ENCODE measurements at places on chromosomes 1 and 21.
A peak's percentile ranks its signal among the peaks of the same experiment; 100 is the strongest.

- DNase-seq = no peak
Observed at GRCh38 chr1:7252411-7253117, 467.3 kb downstream of the CAMTA1 start.

GRCh38 chr1:98003442-98003841 lies 82.6 kb upstream of the DPYD start:
- no peak for DNase-seq

GRCh38 chr1:226654668-226655055 lies 84.4 kb downstream of the ITPKB start:
- no peak for DNase-seq

- no peak for DNase-seq
Observed at GRCh38 chr21:14493731-14494130, 52.4 kb downstream of the SAMSN1 start.

DNA sequence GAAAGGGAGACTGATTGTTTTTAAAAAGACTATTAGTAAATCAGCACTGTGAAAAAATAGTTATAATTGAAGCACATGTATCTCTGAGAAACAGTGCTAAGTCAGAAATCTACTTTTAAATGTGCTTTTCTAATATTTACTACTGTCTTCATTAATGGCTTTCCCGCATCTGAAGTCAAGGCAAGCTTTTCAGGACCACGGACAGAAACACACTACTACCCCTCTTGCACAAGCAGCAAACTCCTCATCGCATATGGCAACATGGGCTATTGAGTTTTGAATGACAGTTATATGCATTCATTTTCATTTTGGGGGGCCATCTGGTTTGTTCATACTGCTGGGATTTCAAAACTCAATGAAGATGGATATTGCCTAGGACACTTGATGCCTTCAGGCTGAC lies 433.4 kb upstream of the CAMK1G start:
- DNase-seq = no peak

DNA sequence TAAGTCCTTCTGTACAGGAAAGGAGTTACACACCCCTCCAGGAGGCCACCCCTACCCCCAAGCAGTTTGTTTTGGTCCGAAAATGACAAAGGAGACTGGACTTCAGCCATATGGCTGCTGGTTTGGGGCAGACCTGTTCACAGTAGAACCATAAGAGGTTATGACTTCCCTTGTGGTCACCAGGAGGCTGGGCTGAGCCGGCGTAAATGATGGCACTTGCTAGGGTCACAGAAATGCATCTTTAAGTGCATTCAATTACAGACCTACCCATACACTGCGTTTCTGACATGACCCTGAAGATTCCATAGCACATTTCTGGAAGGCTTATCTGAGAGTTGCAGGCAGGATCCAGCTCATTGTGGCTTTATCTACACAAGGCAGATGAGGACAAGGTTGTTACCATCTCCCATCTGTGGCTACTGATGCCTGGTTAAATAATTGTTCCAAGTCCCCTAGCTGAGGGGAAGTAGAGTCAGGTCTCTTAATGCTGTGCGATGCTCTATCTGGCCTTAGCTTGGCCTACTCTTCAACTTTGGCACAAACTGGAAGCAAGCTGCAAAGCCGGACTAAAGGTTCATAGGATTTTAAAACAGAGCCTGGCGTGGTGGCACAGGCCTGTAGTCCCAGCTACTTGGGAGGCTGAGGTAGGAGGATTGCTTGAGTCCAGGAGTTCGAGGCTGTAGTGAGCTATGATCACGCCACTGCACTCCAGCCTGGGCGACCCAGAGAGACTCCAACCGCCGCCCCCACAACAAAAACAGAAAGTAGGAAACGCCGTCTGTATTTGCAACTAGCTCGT lies 1.7 kb upstream of the TRIM67 start:
- DNase-seq = no peak

DNA sequence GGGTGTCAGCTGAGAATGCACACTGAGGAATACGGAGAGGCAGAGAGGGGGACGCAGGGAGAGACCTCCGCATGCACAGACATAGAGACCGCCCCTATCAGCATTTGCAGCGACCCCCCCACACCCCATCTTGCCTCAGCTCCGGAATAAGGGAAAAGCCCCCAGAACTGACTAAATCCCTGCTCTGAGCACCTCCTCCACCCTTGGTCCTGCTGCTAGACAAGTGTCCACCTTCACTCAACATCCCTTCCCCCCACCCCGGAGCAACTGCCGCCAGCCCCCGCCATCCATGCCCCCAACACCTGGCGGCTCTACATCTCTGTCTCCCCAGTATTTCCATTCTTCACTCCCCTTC lies 769 bp downstream of the SV2A start:
- no peak for DNase-seq

DNA sequence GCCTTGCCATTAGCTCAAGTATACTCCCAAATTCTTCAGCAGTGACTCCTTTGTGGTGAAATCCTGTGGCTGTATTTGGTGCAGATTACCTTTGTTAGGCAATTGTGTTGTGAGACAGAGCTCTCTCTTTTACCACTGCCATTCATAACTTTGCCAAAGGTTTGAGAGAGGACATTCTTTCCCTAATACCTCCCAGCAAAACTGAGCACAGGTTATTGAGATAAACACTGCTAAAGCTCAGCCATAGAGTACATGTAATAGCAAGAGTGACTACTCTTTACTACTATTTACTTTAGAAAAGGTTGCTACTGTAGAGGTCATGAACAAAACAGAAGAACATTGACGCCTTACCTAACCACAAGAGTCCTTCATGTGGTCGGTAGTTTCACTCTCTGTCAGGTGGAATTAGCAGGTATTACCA lies 514.0 kb upstream of the ADAMTS5 start:
- no peak for DNase-seq

DNA sequence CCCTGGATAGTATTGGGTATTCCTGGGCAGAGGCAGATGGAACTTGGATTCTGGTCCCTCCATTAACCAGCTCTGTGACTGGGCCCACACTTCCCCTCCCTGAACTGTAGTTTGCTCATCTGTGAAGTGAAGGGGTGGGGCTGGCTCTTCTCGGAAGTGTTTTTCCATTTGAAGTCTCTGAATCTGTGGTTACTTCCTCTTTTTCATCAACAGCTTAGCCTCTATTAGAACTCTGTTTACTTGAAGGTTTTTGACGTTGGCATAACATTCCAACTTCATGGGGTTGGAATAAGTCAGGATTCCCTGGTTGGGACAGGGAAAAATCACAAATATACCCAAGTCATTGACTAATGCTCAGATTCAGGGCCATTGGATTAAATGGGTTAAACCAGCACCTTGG lies 3.6 kb downstream of the KIAA0040 start:
- no peak for DNase-seq

GRCh38 chr1:149937759-149938158 lies 1.1 kb upstream of the MTMR11 start:
- no peak for DNase-seq

GRCh38 chr1:109468903-109469302 lies 2.6 kb downstream of the SYPL2 start:
- DNase-seq = peak; percentile 7

GRCh38 chr1:32066489-32066873 lies 6.3 kb upstream of the TMEM39B start:
- DNase-seq = no peak

- DNase-seq = no peak
Observed at GRCh38 chr1:43858324-43858723, 75.3 kb upstream of the ARTN start.

DNA sequence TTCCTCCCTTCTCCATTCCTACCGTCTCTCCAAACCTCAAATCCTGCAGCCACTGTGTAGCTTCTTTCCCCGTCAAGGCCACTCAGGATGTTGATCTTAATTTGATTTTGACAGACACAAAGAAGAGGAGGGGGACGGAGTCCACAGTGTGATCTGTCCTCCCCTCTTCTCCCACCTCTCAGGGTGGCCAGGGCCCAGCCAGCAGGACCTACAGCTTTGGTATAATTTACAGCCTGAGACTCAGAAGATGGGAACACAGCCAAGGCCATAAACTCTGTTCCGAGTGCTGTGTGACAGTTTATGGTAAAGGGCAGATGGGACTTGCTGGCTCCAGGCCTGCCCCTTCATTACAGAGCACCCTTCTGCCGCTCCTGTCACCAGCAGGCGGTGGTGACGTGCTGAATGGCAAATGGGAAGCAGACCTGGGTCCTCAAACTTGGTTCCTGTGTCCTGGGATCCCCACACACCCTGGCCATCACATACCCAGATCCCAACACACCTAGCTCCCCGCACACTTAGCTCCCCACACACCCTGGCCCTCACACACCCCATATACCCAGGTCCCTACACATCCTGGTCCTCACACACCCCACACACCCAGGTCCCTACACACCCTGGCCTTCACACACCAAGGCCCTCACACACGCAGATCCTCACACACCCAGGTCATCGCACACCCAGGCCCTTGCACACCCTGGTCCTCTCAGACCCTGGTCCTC lies 71.6 kb downstream of the CD2 start:
- DNase-seq = no peak

GRCh38 chr1:24022581-24023361 lies 42.6 kb upstream of the SRSF10 start:
- no peak for DNase-seq

- no peak for DNase-seq
Observed at GRCh38 chr1:223429821-223430220, 36.6 kb downstream of the CCDC185 start.

DNA sequence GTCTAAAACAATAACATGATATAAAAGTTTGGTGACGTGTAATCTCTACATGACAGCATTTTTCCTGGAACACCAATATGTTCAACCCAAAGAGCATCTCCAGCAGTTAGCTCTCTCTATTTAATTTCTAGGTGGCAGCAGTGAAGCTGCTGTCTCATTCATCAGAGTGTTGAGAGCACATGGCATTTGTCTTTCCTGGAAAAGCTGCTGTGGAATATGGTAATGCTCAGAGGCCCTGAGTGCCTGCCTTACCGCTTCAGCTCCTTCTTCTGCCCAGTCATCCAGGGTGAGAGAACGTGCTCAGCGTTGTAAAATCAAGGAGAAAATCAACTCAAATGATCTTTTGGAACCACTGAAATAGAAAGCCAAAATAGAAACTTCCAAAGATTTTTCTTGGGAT lies 640.7 kb downstream of the ADGRL2 start:
- no peak for DNase-seq

DNA sequence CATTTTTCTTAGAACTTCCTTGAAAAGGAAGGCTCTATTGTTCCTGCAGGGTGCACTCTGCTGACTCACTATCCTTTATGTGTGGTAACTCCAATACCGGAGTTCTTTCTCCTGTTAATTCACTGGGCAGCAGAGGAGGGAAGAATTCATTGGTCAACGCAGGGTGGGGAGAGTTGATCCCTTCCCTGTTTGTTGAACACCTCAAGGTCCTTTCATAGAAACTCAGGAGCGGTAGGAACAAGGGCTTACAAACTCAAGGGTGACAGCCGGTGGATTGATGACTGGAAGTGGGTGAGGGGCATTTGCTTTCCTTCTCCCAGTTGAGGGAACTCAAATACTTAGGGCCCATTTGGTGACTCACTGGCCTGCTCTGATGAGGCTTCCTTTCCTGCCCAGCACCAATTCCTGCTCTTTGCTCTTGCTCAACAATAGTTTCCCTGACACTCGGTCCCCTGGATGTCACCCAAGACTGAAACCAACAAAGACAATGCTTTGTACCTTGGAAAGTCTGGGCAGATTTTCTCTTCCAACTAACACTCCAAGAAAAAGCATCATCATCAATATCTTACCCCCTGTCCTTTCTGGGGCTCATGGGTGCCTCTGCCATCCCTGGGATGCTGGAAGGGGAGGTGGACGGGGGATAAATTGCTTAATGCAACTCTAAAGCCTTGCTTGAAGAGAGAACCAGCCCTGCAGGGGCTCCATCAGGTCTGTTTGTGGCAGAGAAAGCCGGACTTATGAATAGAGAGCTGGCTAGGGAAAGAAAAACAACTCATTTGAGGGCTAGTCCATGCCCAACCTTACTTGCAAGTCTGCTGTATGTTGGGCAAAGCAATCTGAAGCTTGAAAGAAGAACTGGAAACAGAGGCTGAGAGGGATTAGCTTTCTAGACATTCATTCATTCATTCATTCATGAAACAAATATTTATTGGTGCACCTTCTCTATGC lies 9.3 kb downstream of the SLC26A9 start:
- DNase-seq = no peak

GRCh38 chr1:66265268-66265667 lies 268.7 kb upstream of the SGIP1 start:
- no peak for DNase-seq

- DNase-seq = no peak
Observed at GRCh38 chr1:212072047-212072446, 36.5 kb downstream of the DTL start.

GRCh38 chr1:22709891-22710700 lies 543 bp upstream of the EPHB2 start:
- DNase-seq = peak; percentile 63

DNA sequence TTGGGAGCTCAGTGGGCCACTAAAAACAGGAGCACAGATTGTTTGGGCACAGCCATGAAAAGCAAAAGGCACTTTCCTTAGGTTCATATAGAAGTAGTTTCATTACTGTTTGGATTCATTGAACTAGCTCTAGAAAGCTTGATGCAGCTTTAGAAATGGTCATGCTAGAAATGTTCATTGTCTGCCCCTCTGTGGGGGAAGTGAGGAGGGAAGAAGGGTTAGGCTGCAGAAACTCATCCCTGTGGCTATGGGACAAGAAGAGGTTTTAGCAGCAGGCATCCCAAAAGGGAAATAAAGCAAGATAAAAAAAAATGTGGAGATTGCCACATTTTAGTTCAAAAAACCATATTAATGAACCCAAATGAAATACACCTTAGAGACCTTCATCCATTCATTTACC lies 359.6 kb upstream of the PTBP2 start:
- no peak for DNase-seq

GRCh38 chr1:155272466-155273342 lies 600 bp downstream of the CLK2 start:
- DNase-seq = peak; percentile 68

GRCh38 chr1:227774821-227775661 lies 39.8 kb downstream of the SNAP47 start:
- DNase-seq = no peak

DNA sequence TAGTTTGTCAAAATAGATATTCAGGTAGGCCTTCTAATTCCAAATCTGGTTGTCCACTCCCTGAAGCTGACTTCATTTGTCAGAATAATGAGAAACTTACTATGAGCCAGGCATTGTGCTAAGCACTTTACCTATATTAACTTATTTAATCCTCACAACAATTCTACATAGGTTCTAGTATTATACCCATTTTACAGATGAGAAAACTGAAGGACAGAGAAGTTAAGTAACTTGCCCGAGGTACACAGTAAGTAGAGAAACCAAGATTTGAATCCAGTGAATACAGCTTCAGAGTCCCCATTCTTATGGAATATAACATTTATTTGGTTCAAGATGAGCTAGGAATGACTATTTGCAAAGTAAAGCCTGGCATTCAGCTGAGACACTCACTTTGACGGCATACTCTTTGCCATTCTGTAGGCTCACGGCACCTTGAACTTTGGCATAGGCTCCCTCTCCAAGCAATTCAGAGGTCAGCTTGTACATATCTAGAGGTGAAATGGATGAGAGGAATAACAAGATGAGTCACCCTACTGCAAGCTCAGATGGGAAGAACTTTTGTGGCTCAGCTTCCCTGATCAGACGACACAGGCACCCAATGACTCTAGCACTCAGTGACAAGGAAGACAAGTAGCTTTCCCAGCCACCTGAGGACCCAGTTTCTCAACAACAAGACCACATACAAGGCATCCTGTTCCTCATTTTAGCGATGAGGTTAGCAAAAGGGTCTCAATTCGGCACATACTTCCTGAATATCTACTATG lies 23.7 kb downstream of the MKNK1 start:
- no peak for DNase-seq

All from HuH-7.5 (cell line).